Type B pancreatic cell (in vitro differentiated cells): ENCODE measurements at places on chromosomes 5 and 9.
A peak's percentile ranks its signal among the peaks of the same experiment; 100 is the strongest.

- no peak for DNase-seq
Observed at GRCh38 chr5:111116550-111116949, 24.4 kb downstream of the WDR36 start.

DNA sequence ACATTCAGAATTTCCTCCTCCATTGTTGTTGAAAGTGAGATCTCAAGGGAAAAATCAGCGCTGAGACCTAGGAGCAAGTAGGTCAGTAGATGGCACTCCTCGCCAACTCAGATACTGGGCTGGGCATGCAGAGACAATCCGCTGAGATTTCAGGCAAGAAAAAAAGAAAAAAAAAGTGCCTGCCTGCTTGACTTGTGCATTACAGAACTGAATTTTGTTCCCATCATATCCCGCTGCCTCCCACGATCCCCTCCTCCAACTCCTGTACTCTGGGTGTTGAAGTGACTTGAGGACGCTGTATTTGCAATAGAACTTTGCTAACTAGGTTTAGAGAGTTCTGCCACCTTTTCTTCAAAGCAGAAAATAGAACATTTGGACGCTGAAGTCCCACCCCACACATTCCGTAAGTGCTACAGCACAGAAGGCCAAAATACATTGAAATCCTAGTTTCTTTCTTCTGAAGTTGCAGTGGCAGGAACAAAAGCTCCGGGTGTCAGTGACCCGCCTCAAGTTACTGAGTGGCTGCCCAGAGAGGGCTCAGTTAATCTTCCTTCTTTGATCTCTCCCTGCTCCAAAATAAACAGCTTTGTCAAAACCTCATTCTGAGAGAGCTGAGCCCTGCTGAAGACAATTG, 265.8 kb downstream of the MLLT3 start:
- no peak for DNase-seq

DNA sequence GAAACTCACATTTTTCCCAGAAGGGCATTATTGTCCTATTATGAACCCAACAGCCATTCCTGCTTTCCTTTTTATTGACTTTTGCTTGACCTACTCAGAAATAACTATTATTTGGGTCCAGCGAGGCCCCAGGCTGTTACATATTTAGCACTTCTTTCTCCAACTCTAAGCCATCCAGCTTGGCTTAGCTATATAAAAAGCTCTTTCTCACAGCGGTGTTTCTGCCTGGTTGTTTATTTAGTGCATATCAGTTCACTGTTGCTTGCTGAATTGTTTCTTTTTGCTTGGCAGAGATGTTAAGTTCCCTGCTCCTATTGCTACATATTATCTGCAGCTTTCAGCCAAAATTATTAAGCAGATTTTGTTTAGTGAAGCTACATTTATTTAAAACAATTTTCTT, 1156.8 kb upstream of the SEMA6A start:
- no peak for DNase-seq

GRCh38 chr9:134195558-134195957, 31.2 kb upstream of the RNU6ATAC start:
- no peak for DNase-seq

DNA sequence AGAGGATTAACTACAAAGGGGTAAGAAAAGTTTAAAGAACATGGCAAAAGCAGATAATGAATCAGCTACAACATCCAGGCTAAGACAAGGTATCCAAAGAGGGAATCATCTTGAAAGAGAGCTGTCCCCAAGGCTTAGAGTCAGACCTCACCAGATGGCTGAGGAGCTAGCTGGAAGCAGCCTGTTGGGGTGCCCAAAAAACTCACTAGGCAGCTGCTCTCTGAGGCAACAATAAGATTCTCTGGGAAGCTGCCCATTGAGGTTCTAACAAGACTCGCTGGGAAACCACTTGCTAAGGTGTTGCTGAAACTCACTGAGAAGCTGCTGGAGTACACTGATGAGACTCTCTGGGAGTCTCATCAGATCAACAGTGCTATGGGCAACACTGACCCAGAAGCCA, 185.2 kb downstream of the CETN3 start:
- DNase-seq: no peak

- DNase-seq: no peak
Observed at GRCh38 chr5:112996830-112997374, 20.3 kb downstream of the DCP2 start.

DNA sequence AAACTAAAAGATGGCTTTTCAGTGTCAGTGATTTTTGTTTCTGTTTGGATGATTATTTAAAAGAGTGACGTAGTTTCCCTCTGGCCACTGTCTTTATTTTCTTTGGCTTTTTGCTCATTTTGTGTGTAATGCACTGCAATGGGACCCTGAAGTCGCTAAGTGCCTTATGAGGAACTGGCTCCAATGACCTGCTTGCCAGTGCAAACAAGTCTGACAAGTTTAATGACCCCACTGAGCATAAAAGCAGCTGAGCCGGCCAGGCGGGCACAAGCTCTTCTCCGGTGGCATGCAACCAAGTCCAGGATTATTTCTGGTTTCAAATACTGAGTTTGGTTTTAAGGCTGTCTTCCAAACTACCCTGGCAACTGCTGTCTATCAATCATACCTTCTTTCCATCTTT, 15.6 kb upstream of the GNA14 start:
- no peak for DNase-seq

DNA sequence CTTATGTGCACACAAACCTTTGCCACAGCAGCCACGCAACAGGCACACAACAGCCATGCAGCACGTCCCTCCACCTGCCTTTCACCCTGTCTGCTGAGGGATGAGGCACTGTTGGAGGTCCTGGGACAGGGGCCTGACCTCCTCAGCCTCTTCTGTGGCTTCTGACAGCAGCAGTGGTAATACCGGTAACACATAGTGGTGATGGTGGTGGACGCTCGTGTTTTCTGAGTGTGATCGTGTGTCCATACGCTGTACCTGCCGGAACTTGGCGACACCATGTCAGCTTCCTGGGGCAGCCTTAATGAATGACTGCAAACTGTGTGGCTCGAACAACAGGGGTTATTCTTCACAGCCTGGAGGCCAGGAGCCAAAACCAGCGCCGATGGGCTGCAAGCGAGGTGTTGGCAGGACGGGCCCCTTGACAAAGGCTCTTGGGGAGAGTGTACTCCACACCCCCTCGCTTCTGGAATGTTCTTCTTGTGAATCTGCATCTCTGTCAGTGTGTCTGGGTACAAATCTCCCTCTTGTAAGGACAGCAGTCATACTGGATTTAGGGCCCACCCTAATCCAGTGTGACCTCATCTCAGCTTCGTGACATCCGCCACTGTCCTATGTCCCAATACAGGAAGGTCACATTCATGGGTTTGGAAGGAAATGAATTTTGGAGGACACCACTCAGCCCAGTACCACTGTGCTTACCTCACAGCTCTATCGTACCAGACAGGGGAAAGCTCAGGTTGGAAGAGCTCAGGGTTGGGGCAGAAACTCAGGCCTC, 55.3 kb upstream of the EXOC3 start:
- DNase-seq: peak; percentile 56

DNA sequence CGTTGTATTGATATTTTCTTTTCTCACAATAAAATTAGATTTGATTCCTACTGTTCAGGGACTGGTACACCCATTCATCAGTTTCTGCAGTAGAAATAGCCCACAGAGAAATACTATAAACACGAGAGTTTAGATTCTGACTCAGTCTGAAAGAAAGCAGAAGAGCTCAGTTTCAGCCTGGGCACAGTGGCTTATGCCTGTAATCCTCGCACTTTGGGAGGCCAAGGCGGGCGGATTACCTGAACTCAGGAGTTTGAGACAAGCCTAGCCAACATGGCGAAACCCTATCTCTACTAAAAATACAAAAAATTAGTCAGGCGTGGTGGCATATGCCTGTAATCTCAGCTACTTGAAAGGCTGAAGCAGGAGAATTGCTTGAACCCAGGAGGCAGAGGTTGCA, 8.6 kb downstream of the ITK start:
- no peak for DNase-seq

DNA sequence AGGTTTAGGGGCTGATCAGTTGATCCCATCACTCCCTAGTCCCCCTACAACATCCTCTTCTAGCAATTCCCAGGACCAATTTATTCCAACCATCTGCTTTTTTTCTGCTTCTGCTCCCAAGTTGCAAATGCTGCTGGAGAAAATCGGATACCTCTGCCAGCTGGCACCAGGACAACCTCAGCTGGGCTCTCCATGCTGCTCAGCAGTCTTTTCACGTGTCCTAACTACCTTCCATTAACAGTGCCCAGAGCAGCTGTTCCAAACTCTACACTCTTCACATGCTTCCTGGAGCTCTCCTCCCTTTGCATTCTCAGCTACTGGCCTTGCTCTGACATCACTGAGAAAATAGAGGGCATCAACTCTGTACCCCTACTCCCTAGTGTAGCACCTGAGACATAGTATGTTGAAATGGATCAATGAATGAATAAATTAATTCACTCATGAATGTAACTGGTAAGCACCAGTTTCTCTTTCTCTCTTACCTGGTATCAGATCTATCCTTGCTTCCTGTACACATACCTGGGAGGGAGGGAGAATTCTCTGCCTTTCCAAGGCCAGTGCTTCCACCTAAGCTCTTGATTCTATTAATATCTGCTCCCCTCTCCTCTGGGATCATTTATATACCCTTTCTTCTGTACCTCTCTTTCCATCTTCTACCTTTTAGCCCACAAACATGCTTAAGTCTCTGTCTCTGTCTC, 191.0 kb downstream of the RAB3C start:
- no peak for DNase-seq
